ENCODE measurements at places on chromosomes 6 and 20.

GRCh38 chr6:29678114-29678513 is 2.8 kb downstream of the ZFP57 start:
- no peak for DNase-seq

- DNase-seq = no peak
Observed at GRCh38 chr20:36784900-36785299, 11.3 kb upstream of the DSN1 start.

- DNase-seq = no peak
Observed at GRCh38 chr6:154450498-154450897, 60.0 kb downstream of the CNKSR3 start.

DNA sequence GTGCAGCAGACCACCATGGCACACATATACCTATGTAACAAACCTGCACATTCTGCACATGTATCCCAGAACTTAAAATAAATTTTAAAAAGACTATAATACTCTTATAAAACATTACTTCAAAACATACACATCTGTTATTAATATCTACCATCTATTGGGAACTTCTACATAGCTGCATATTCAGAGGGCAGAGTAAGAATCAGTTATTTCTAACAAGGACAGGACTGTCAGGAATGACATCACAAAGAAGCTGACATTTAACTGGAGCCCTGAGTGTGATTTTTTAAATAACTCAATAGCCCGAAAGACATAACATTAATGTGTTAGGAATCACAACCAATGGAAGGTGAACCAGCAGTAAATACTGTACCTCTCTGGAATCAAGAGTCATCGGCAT is 276.7 kb upstream of the ECI2 start:
- DNase-seq = no peak

GRCh38 chr20:18252597-18253451 is 35.5 kb upstream of the ZNF133 start:
- no peak for DNase-seq

DNA sequence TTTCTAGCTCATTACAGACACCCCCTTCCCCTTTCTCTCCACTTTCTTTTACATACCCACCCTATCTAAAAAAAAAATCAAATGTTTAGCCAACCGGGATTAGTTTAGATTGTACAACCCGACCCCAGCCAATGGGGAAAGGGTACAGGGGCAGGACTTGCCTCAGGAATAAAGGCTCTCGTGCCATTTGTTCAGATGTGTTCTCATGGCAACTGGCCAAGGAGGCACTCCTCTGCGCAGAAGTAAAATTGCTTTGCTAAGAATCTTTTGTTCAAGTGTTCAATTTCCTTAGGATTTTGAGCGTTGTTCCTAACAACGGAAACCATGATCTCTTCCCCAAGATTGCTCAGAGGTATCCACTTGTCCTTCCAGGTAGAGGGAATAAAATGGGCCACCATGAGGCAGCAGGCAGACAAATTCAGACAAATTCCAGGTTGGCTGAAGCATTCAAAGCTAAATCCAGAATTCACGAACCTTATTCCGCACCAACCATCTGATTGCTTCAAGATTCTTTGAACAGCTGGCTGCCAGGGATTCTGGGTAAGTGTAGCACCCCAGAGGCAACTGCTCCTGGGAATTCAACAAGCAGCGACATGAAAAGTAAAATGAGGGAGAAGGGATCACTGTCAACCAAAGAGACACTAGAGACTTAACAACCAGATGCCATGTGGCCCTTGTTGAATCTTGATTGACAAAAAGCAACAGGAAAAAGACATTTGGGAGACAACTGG is 431.8 kb downstream of the PREX1 start:
- DNase-seq = no peak

GRCh38 chr6:22437665-22438064 is 131.7 kb upstream of the HDGFL1 start:
- no peak for DNase-seq

GRCh38 chr20:52859156-52859876 is 112.8 kb upstream of the TSHZ2 start:
- DNase-seq = peak; percentile 69

DNA sequence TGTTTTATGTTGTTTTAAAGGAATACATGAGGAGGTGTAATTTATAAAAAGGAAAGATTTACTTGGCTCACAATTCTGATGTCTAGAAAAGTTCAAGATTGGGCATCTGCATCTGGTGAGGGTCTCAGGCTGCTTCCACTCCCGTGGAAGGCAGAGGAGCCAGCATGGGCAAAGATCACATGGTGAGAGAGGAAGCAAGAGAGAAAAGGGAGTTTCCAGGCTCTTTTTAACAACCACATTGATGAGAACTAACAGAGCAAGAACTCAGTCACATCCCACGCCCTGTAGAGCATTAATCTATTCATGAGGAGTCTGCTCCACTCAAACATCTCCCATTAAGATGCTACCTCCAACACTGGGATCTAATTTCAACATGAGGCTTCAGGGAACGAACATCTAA is 1666.3 kb downstream of the HACE1 start:
- DNase-seq = no peak

DNA sequence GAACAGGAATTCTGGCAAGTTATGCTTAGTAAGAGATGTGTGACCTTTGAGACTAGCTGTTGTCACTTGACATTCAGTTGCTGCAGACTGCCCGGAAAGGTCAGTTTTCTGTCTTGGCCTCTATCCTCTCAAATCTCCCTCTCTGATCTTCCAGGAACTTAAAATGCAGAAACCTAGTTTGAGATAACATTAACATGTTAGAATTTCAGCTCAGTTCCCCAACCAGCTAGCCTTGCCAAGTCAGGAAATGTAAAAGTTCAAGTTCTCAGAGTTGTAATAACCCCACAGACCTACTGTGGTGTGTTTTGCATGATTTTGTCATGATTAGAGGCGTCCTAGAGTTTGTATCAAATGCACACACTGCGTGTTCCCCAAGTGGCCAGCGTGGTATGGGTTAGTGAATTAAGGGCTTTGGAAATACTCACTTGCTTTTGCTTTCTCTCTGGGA is 46.6 kb downstream of the DUSP22 start:
- DNase-seq = no peak

DNA sequence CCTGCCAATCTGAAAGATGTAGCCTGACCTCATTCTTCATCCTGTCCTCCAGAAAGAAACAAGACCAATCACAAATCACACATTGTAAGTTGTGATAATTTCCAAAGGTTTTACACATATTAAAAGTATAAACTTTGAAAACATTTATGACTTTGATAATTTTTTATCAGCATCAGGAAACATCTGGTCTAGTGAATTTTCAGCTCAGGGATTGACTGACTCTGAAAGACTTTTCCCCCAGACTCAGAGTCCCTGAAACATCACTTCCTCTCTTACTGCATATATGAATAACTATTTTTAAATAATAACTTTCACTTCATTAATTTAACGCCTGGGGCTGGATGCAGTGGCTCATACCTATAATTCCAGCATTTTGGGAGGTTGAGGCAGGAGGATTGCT is 48.5 kb upstream of the SSTR4 start:
- no peak for DNase-seq

Measured in left lobe of liver (tissue), 2 donors.